ENCODE measurements at places on chromosomes 4 and X.

- DNase-seq = no peak
These were observed 4.6 kb upstream of the CCNG2 start for GRCh38 chr4:77152421-77152820.

GRCh38 chr4:108204518-108204917 lies 35.8 kb upstream of the LEF1 start:
- DNase-seq = no peak

- no peak for DNase-seq
These were observed 1.6 kb upstream of the PHOX2B start for GRCh38 chr4:41750121-41750625.

- no peak for DNase-seq
These were observed 12.2 kb upstream of the ODAM start for GRCh38 chr4:70183168-70183939.

DNA sequence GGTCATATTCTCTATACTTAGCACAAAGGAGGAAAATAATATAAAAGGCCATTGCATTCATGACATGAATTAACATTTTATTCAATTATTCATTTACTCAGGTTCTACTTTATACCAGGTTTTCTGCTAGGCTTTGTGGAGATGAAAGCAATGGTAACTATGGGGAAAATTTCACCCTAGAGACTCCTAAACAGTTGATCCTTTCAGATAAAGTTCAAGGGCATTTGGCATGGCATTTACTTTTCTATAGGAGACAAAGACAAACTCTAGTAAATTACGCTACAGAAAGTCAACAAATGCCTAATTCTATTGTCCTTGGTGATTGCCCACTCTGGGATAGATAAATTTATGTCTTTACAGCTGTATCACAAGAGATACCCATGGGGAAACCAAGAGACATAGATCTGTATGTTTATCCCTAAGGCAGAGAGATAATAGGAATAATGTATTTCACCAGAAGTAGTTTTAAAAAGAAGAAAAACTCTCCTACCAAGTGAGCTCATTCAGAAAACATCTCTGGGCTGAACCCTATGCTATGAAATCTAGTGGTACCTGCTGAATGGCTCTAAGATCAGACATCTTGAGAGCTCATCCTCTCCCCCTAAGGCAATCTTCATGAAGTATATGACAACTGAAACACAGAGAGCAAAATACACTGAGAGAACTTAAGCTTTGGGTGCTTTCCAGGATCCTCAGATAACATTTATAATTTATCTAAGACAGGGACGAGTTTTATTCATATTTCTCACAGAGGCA lies 316.7 kb downstream of the ANTXR2 start:
- DNase-seq = no peak

- no peak for DNase-seq
These were observed 54.6 kb downstream of the FNIP2 start for GRCh38 chr4:158823461-158823873.

DNA sequence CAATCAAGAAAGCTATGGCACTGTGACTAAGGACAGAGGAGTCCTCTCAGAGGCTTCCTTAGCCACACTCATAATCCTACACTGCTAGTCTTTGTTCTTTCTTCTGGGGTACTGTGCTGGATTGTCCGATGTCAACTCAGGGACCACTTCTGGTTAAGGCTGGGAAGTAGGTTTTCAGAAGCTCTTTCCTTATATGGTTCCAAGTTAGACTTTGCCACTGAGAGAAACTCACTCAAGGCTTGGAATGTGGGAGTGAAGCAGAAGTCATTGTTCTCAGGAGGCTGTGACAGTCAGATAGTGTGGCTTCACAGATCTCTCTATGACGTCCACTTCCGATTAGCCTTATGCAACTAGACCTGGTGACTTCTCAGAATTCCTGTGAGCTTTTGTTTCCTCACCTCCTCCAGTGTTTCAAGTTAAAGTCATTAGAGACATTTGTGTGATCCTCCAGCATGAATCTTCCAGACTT lies 317.3 kb upstream of the F9 start:
- no peak for DNase-seq

DNA sequence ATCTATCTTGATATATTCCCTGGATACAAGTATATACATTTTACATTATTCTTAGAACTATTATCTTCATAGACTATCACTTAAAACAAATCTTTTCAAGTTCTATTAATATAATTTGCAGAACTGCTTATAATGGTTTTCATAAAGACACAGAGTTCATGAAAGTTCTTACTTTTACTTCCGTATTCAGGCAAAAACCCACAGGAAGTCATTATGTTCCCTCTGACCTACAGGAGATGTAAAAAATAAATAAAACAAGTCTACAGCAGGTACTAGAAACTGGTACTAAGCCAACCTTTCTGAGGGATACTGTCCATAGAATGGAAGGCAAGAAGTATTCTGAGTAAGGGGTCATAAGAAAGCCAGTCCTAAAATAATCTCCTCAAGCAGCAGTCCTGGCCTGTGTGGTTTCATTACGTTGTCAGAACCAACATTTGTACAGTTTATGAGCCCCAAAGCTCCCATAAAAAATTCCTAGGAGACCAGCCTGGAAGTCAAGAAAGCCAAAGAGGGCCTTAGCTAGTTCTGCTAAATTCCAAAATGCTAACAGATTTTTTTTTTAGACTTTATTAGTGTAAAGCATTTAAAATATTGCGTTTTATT lies 68.6 kb downstream of the CAMK2D start:
- no peak for DNase-seq

GRCh38 chrX:7071390-7071789 lies 76.1 kb upstream of the STS start:
- no peak for DNase-seq

DNA sequence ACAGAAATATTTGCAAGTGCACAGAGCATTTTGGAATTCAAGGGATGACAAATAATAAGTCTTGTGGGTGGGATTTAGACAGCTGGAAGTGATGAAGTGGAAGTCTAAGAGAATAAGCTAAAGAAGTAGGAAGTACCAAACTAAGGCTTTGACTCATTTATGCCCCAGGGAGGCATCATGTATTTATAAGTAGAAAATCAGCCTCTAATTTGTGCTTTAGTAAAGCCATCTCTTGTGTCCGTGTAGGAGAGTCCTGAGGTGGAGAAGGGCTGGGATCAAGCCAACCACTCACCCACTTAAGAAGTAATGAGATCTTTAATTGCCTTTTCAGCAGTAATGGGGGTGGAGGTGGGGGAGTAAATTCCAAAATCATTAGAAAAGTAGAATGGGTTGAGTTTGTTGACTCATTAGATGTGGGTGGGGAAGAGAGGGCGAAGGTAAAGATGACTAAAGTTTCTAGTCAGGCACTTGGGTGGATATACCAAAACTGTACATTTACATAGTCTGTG lies 356.7 kb downstream of the STIM2 start:
- no peak for DNase-seq

GRCh38 chr4:187996502-187997177 lies 1.1 kb downstream of the ZFP42 start:
- DNase-seq = no peak

DNA sequence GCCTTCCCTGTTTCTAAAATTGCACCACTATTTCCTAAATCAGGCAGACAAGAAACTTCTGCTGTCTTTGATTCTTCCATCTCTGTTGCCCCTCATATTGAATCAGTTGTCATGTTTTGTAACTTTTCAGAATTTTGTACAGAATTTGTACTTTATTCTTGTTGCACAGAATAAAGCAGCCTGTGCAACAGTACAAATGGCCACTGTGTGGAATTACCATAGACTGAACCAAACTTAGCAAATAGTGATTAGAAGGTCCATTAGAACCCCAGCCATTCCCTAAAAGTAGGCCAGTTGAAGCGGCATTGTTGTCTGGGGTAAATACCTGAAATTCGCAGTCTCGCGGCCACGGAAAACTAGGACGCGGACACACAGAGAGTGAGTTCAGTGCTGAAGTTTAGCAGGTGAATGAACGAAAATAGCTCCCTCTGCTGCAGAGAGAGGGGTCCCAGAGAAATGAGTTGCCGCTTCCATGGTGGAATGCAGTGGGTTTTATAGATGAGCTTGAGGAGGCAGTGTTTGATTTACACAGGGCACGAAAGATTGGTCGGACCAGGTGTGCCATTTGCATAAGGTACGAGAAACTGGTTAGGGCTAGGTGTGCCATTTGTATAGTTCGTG lies 71.8 kb downstream of the C4orf33 start:
- no peak for DNase-seq

DNA sequence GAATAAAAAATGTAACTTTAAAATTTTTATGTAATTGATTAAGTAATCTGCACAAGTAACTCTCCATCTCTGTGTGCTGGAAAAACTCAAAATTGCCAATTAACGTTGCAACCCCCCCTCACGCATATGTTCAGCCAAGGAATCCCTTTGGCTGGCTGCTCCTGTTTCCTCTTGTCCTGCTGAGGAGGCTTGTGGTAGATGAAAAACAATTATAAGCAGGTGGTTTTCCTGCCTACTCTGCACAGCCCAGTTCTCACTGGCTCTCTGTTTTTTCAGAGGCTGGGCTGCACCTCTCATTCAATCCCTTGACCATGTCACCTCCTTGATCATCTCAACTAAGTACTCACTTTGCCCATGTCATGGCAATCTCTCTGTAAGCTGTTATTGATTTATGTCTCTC lies 1068.4 kb downstream of the ARAP2 start:
- DNase-seq = no peak
